ENCODE measurements at places on chromosomes 5 and 9. TPM values are rescaled to one million over a fixed set of nuclear protein-coding genes. Genes with fewer than 3 reads are reported as not detected.

DNA sequence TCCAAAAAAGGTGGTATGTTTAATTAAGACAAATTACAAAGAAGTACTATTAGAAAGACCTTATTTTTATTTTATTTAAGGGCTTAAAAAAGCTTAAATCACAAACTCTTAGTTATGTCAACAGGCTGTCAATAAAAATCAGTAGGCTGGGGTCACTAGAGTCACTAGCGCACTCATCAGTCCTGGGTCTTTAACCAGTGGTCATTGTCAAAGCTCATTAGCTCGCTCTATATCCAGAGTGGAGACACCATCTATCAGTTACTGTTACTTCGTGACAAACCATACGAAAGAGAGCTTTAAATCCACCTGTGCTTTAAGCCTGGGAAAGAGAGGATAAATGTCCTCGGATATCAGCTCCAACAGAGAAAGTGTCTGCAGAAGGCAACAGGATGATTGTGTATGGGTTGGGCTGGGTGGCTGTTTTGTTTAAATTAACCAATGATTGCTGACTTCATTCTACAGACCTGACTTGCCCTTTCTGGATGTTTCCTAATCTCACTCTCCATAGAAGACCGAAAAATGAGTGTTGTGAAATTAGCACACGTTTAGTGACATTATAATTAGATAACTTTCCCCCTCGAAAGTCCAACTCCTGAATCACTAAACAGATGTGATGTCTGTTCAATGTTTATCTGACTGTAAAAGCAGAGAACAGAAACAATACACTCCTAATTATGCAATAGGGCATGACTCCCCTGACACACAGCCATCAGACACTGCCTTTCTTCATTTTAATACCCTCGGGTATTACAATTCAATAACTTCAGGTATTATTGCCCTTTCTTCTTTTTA is 123.6 kb upstream of the TNPO1 start:
- H3K27me3 ChIP-seq = no peaks in the 10 kb centered on the region
- no peaks in the 10 kb centered on the region for H3K4me1 ChIP-seq
- no peaks in the 10 kb centered on the region for H3K36me3 ChIP-seq
- no peak overlapping the region for H3K4me3 ChIP-seq
- no peak overlapping the region for H3K27ac ChIP-seq

- no peaks in the 10 kb centered on the region for H3K27me3 ChIP-seq
- H3K27ac ChIP-seq = no peak overlapping the region
- DNase-seq = no peak
- H3K4me3 ChIP-seq = no peak overlapping the region
- H3K36me3 ChIP-seq = no peaks in the 10 kb centered on the region
- H3K4me1 ChIP-seq = no peaks in the 10 kb centered on the region
Observed at GRCh38 chr5:9454012-9454481, 91.8 kb downstream of the SEMA5A start.

DNA sequence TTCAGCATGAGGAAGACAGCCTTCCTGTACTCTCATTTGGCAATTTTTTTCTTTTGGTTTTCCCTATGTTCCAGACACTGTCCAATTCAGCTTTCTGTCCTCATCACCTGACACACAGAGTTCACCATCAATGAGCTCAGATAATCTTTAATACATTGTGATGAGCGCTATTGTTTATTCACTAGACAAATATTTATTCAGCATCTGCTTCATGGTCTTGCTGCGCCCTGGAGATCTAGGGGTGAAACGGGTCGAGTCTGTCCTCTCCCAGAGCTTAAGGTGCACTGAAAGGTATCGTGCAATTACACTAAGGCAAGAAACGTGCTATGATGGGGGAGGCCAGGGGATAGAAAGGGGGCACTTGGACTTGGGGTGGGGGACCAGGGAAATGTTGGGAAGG is 281.6 kb downstream of the ZSWIM6 start:
- no peak overlapping the region for H3K4me3 ChIP-seq
- H3K36me3 ChIP-seq = no peaks in the 10 kb centered on the region
- no peaks in the 10 kb centered on the region for H3K27me3 ChIP-seq
- H3K4me1 ChIP-seq = no peaks in the 10 kb centered on the region

Gene ANKS6
- 18.0 TPM for total RNA-seq
